Activated CD4-positive, alpha-beta T cell treated with anti-CD3 and anti-CD28 coated beads, Interleukin-2, amount 50 U/mL, for 16 hours (primary cell): ENCODE measurements at places on chromosomes 1 and 21.
A peak's percentile ranks its signal among the peaks of the same experiment; 100 is the strongest.

GRCh38 chr21:18553786-18554185 lies 150.2 kb upstream of the TMPRSS15 start:
- DNase-seq: no peak

- DNase-seq: no peak
These were observed 42.7 kb upstream of the ATP1A1 start for GRCh38 chr1:116330342-116330652.

DNA sequence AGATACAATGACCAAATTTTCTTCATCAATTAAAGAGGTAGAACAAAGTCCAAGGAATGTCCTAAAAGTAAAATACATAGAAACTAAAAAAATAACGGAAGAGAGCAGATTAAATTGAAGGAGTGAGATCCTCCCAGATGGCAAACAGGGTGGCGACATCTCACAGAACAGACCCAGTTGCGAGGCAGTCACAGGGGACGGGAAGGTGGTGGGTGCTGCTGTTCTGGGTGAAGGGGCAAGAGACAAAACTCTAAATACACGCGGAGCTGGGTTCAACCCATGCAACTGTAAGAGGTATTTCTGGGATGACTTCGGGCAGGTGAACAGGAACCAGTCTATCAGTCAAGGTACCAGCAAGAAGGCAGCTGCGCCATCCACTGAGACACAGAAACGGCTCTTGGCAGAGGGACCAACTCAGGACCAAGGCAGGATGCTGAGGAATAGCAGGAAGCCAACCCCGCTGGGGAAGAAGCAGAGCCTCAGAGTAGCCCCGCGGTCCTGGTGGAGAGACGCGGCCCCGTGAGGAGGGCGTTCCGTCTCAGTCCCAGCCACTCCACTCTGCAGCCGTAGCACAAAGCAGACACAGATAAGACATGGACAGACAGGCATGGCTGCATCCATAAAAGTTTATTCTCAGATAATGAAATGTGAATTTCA lies 32.2 kb downstream of the WDR4 start:
- no peak for DNase-seq

GRCh38 chr1:58769809-58770320 lies 14.0 kb downstream of the JUN start:
- no peak for DNase-seq

- DNase-seq: no peak
These were observed 2.6 kb downstream of the SLAMF8 start for GRCh38 chr1:159829273-159829634.

GRCh38 chr1:40385437-40386358 lies 12.2 kb downstream of the SMAP2 start:
- DNase-seq: peak; percentile 88

DNA sequence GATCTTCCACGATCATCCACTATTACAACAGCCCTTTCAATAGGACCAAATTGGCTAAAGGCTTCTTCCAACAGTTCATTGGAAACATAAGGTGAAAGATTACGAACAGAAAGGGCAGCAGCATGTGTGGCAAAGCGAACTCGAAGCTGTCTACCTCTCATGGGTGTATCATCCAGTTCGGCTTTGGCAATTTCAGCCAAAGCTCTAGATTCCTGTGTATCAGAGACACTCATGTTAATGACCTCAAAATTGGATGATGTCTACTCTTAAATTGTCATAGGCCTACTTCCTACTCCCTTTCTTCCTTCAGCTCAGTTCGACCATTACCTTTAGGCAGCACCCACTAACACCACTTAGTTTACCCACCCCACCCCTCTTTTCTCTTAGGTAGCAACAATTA lies 2.2 kb downstream of the SFPQ start:
- DNase-seq: no peak

GRCh38 chr1:75539230-75540116 lies 71.4 kb downstream of the SLC44A5 start:
- DNase-seq: no peak

GRCh38 chr1:183272390-183272848 lies 86.4 kb downstream of the LAMC2 start:
- no peak for DNase-seq

GRCh38 chr1:82700476-82700875 lies 899.7 kb downstream of the ADGRL2 start:
- DNase-seq: no peak

GRCh38 chr1:67560580-67561255 lies 124.3 kb upstream of the GADD45A start:
- no peak for DNase-seq
